Amygdala (tissue), 56 donors: ENCODE measurements at places on chromosomes 3 and 15.

DNA sequence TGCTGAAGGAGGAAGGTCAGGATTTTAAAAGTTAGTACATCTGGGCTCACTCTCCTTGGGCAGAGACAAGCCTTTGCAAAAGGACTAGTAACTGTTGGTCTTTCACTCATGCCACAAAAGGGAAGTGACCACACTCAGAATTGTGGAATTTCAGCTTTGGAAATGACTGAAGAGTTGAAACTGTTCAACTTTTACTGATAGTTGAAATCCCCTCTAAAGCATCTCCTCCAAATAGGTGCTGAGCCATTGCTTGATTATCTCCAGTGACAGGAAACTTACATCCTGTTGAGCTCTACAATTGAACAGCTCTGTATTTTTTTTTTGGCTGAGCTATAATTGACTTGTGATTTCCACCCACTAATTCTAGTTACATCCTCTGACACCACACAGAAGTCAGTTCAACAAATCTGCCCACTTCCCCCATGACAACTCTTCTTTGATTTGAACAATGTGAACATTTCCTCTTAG lies 254.8 kb upstream of the TPRG1 start:
- DNase-seq: no peak

- no peak for DNase-seq
Observed at GRCh38 chr15:67127965-67128364, 62.6 kb downstream of the SMAD3 start.

- no peak for DNase-seq
Observed at GRCh38 chr3:6928064-6928463, 67.1 kb downstream of the GRM7 start.

DNA sequence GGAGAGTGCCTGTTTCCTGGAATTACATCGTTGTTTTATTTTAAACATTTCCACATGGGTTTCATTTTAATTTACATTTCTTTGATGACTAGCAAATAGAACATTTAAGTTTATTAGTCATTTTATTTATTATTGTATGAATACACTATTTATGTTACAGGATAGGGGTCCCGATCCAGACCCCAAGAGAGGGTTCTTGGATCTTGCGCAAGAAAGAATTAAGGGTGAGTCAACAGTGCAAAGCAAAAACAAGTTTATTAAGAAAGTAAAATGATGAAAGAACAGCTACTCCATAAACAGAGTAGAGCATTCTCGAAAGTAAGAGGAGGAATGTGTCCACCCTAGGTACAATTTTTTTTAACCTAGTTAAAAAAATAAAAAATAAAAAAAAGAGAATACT lies 539.5 kb downstream of the NAALADL2 start:
- DNase-seq: no peak

- DNase-seq: no peak
Observed at GRCh38 chr3:50978991-50979667, 304.4 kb downstream of the DOCK3 start.

DNA sequence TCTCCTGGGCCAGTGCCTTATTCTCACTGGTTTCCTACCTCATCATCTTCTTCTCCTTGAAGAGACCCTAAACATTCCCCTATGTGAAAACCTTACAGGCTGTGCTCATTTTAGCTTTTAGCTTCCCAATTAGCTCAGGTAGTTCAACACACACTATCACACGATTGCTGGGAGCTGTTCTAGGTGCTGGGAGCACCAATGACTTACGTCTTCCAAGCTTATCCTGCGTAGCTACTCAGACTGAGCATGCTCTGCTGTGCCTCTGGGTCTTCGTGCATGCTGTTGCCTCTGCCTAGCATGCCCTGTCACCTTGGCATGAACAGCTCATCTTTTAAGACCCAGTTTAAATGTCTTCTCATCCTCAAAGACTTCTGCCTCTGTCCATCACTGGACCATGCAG lies 55.7 kb upstream of the APEH start:
- no peak for DNase-seq

- DNase-seq: no peak
Observed at GRCh38 chr3:144129536-144130214, 158.1 kb downstream of the DIPK2A start.

- no peak for DNase-seq
Observed at GRCh38 chr3:88810455-88810854, 297.0 kb upstream of the EPHA3 start.

DNA sequence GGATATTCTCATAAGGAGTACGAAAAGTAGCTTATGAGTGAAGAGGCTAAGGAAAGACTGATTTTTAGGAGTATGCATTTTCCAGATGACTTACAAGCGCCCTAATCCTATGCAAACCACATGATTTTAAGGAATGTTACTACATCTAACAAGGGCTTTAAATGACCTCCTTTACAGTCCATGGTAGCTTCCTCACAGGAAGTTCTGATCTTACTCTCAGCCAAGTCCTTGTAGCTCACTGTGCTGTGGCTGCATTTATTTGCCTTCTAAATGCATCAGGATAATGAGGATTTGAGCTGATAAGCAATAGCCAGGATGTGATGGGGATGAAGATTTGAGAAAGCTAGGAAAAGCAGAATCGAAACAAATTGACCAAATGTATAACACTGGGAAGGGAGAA lies 896.0 kb downstream of the MCTP2 start:
- no peak for DNase-seq

- no peak for DNase-seq
Observed at GRCh38 chr15:36252146-36252711, 327.2 kb upstream of the CDIN1 start.

DNA sequence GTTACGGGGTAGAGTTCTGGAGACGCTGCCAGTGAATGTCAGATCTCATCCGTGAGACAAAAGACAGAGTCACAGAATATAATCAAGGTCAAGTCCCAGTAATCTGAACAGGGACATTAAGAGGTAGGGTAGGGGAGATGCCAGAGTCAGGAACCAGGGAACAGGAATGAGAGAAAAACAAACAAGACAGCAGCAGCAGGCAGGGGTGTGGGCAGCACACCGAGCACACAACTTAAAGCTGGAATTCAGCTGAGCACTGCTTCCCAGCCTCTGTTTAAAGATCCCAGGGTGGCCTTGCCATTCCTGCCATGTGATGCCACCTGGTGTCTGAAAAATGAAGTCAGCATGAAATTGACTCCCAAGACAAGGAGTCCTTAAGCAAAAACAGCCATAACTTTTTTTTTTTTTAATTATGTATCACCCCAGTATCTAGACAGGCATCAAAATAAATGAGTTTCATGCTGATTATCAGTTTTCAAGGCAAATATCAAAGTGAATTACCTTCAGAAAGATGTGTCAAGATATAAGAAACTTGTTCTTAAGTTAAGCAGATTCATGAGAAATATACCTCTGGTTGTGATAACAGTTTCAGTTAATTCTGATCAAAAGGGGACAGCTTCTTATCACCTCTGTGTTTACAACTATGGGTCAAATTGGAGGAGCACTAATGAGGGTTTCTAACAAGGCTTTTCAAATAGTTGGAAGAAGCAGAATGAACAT lies 203.7 kb downstream of the SLC9A9 start:
- peak; percentile 7 for DNase-seq

DNA sequence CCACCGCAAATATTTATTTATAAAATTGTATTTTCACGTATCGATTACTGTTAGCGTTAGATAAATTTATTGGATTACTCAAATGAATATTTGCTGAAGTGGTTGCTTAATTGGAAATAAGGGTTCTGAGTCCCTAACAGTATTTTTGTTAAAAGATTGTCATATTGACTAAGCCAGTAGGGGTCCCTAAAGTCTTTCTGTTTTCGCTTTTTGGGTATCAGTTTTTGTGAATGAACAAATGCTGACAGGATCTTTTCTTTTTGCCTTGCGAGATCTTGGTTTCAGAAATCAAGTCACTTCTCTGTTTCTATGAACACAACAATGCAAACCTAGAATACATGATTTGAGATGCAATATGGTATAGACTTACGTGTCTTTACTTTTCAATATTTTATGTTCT lies 7.1 kb downstream of the RAD51 start:
- no peak for DNase-seq
